ENCODE measurements at places on chromosomes 13 and 19.

- DNase-seq, result no peak
These were observed 830.6 kb upstream of the SLITRK5 start for GRCh38 chr13:86840250-86841191.

DNA sequence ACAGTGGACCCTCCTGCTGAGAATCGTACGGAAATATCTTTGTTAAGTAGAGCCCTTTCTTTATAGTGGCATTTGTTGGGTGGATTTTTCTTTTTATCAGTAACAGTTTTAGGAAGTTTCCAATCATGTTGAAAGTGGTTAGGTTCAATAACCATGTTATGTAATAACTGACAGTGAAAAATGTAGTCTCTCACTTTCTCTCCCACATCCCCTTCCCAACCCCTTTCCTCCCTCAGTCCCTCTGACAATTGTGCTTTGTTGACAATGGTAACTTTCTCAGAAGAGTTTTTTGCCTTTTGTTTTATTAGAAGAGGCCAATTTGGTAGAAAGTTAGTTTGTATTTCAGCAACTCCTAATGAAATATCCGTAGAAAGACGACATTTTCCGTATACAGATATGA, 77.8 kb upstream of the SLAIN1 start:
- no peak for DNase-seq

DNA sequence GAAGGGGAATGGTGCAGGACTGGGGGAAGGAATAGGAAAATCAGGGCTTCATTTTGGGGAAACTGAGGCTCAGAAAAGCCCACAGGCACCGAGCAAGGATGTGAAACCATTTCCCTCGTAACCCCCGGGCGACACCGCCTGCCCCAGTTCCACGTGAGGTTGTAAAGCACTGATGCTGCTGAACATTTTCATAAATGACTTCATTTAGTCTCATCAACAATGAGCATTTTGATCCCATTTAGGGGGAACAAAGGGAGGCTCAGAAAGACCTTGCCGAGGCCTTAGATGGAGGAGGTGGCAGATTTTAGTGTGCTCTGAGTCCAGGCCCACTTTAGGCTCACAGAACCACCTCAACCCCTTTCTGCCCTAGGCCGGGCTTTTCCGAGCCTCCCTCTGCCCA, 20.5 kb upstream of the FBXO27 start:
- no peak for DNase-seq

- no peak for DNase-seq
These were observed 13.5 kb downstream of the ATP7B start for GRCh38 chr13:51997641-51998330.

DNA sequence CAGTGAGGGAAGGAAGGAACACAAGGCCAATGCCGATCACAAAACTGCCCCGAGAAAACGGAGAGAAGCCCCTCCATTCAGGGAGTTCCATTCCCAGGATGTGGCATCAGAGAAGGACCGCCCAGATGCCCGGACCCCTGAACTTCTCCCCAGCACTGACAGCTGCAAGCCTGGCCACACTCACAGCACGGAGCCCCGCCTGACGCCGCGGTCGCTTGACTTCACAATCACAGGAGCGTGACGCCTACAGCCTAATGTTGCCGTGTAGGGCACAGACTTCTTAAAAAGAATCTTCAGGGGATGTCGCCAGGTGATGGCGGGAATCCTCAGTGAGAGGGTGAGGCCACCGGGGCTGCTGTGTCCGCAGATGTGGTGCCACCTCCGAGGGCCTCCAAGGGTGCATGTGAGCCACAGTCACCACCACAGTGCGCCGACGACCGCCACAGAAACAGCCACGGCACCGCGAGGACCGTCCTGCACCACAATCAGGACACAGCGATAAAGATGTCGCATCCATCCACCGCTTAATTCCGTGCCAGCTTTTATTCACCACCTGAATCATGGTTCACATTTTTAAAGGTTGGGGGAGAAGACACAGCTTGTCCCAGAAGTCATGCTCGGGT, 77.2 kb downstream of the SPACA7 start:
- DNase-seq, result no peak

- peak; percentile 7 for DNase-seq
These were observed 770.8 kb upstream of the SLITRK6 start for GRCh38 chr13:86569974-86570373.

DNA sequence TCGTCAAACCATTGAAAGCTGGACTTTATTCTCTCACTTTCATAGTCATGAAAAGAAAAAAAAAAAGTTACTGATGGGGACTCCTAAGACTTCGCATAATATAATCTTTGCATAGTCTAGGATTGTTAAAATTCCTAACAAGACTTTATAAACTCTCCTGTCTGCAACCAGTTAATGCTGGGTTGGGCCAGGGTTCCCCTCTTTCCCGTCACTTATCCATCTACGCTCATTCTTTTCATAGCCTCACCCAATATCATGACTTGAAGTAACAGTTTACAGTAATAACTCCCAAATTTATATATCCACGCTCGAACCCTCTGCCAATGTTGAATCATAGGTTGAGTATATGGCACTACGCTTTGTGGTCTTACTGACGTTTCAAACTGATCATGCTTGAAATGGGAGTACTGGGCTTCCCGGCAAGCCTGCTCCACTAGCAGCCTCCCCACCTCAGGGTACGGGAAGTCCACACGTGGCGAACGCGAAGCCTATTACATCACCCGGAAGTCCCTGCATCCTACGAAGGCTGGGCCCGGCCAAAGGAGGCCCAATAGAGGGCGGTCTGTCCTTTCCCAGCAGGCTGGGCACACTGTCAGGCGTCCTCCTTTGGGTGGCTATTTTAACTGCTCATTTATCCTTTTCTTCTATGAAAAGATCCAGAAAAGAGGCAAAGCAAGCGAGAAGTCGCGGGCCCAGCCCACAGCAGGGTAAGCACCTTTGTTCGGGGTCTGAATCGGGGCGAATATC, 694 bp upstream of the ZNF460 start:
- DNase-seq, result peak; percentile 98

Measured in GM23248 (cell line).